ENCODE measurements at places on chromosomes 12 and 14.

DNA sequence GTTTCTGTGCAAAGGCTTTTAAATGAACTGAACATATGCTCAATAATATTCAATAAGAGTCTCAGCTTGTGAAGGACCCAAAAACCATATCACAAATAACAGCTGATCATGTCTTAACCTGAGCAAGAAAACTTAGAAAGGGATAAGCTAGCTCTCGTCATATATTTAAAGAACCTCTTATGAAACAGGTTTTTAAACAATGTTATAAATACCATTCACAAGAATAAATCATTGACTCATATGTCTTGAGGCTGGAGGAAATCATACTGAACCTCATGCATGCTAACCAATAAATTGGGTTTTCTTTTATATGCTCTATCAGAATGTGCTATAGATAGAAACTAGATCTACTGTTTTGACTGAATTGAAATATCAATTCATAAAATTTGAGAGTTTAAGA lies 426.9 kb downstream of the NOVA1 start:
- DNase-seq = no peak

- no peak for DNase-seq
These were observed 34.3 kb downstream of the CCNK start for GRCh38 chr14:99515301-99516155.

DNA sequence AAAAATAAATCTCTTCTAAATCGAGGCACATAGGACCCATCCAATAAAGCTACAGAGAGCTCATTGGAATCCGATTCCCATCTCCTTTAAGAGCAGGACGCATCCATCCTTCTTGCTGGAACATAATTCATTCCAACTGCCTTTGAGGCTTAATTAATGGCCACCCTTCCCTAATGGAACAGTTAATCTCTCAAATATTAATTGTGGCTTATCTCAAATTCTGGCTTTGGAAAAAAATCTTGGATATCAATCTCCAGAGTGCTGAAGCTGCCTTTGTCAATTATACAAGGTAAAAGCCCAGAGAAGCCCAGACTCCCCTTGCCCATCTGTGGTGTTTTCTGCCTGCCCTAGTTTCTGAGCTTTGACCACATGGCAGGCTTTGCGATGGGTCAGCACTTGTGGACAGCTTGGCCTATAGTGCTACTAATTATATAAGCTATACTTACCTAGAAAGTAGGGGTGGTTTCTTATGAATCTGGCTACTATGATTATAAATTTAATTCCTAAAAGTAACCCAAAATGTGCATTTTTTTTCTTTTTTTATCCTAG lies 246.3 kb downstream of the NUAK1 start:
- no peak for DNase-seq

GRCh38 chr12:94112121-94112520 lies 36.3 kb upstream of the PLXNC1 start:
- DNase-seq = no peak

GRCh38 chr12:58028294-58028693 lies 86.9 kb downstream of the ATP23 start:
- DNase-seq = no peak

- DNase-seq = no peak
These were observed 112.6 kb upstream of the TMCC3 start for GRCh38 chr12:94762943-94763342.

- DNase-seq = peak; percentile 5
These were observed 474.3 kb downstream of the ATP23 start for GRCh38 chr12:58415716-58416115.

GRCh38 chr12:8970432-8970831 lies 18.9 kb upstream of the KLRG1 start:
- no peak for DNase-seq

- DNase-seq = no peak
These were observed 120.8 kb downstream of the RALGAPA1 start for GRCh38 chr14:35688126-35688826.

GRCh38 chr14:29545714-29546113 lies 381.9 kb downstream of the PRKD1 start:
- DNase-seq = no peak

GRCh38 chr12:131327521-131328488 lies 374.1 kb downstream of the ADGRD1 start:
- DNase-seq = no peak

DNA sequence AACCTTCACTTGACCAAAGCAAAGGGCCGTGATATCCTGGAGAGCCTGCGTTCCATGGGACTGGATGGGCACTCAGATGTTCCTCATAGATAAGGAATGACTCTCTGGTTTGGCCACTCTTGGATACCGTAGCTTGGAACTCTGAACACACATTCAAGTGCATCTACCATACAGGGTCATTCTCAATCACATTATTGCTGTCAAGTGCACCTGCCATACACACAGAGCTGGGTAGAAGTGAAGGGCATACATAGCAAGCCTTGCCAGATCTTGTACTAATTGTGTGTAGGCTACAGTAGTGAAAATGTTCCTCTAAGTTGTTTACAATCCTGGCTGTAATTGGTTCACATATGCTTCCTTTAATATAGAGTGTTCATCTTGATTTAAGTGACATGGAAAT lies 58.3 kb downstream of the PELI2 start:
- no peak for DNase-seq

- DNase-seq = peak; percentile 35
These were observed 14.2 kb downstream of the HEBP1 start for GRCh38 chr12:12985817-12986408.

GRCh38 chr12:131621701-131622421 lies 89.0 kb upstream of the SFSWAP start:
- no peak for DNase-seq

- no peak for DNase-seq
These were observed 76.9 kb downstream of the VRK1 start for GRCh38 chr14:96874127-96874526.

- peak; percentile 43 for DNase-seq
These were observed 12.2 kb downstream of the EIF5 start for GRCh38 chr14:103346286-103346685.

DNA sequence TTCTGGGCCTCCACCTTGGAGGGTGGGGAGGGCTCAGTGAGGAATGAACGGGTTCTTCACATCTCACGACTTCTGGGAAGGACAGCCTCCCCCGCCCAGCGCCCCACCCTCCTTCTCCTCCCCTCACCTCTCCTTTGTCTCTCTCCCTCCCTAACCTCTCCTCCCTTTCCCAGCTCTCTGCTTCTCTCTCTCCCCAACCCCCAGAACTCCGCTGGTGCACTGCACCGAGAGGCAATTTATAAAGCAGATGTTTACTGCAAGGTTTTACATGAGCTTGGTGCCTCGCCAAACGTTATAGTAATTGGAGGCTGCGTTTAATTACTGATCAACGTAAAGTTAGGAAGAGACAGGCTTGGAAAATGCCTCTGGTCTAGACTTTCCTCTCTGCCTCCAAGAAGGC lies 42.9 kb upstream of the FAM222A start:
- DNase-seq = no peak

DNA sequence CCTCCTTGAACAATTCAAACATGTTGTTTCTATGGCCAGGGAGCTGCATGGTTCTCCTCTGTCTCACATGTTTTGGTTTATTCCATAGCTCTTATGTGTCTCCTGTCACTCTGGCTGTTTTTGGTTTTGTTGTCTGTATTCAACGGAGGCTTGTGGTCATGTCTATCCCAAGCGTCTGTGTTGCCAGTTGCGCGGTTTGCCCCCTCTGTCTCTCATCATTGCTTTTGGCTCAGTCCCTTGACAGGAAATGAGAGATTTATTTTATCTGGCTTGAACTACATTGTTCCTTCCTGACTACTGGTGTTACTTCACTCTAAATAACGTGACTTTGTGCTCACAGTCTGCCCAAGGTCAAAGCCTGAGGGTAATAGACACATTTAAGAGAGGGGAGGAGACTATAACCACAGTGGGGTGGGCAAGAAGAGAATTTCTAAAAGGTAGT lies 96.4 kb upstream of the SOX5 start:
- DNase-seq = peak; percentile 70

- DNase-seq = peak; percentile 89
These were observed 126.1 kb downstream of the PELI2 start for GRCh38 chr14:56244138-56244789.

GRCh38 chr14:80388980-80389711 lies 177.8 kb upstream of the DIO2 start:
- DNase-seq = peak; percentile 87

- DNase-seq = peak; percentile 55
These were observed 30.8 kb downstream of the TMTC3 start for GRCh38 chr12:88172844-88173407.

- DNase-seq = no peak
These were observed 10.7 kb downstream of the TCTN2 start for GRCh38 chr12:123681605-123682004.

DNA sequence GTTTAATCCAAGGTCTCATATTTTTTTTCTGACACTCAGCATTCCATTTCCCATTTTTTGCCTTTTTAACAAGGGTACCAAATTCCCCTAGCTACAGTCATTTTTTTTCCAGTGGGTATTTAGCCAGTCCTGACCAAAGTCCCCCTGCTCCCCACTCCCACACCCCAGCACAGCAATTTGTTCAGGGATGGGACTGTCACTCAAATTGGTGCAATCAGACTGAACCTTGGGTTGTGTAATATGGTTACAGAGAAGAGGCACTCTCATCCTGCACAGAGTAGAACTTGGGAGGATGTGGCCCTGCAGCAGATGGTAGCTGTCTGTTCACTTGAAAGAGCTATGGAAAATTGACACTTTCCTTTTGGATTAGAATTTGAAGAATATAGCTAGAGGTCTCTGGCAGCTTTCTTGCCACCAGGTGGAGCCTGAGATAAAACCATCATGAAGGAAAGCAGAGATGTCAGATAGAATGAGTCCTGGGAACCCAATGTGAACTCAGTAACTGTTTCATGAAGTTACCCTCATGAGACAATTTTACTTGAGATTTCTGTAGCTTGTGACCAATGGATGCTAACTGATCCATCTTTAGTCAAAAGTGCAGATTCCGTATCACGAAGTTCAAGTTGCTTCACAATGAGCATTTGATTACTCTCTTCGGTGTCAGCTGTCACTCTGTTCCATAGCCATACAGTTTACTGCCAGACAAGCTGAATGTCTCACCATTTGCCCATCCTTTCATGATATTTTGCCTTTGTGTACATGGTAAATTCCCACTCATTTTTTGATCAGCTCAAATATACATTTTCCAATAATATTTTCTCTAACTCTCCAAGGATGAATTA lies 394.0 kb upstream of the SYT1 start:
- DNase-seq = peak; percentile 64
